T-helper 2 cell (primary cell): ENCODE measurements at places on chromosomes 3 and 15.

GRCh38 chr3:100537646-100538338, 45.4 kb downstream of the TMEM45A start:
- no peak for DNase-seq

DNA sequence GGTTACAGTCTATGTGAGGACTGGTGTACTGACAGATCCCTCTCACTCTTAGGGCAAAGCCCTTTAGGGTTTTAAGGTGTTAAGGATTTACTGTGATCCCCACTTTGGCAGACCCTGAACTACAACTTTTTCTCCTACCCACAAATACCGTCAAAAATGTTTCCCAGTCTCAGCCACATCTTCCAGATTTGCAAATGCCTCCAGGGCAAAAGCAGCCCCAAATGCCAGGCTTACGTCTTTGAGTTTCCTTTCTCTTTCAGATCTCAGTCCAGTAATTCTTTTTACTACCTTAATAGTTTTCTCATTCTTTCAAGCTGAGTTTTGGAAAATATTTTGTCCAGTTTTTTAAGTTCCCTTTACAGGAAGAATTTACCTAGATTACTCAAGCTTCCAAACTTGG, 13.4 kb upstream of the ITGA11 start:
- DNase-seq = no peak

- peak; percentile 5 for DNase-seq
Observed at GRCh38 chr15:71443538-71443937, 328.3 kb downstream of the THSD4 start.

DNA sequence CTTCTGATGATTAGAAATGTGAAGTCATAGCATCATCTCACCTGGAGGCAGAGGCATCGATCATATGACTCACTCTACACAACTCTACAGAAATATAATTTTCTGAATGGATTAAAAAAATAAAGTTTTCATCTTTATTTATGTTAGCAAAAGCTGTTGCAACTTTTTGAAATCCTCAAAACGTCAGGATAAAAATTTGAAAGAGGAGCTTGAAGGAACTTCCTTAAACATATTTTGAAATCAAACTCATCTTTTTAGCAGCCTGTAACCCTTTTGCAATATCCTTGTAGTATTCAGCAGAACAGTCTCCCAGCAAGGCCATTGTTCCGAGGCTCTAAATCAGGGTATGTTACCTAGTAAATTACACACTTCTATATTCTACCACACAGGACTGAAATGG, 985.4 kb downstream of the PLOD2 start:
- DNase-seq = no peak

- DNase-seq = no peak
Observed at GRCh38 chr15:91099616-91099994, 452 bp upstream of the SV2B start.

DNA sequence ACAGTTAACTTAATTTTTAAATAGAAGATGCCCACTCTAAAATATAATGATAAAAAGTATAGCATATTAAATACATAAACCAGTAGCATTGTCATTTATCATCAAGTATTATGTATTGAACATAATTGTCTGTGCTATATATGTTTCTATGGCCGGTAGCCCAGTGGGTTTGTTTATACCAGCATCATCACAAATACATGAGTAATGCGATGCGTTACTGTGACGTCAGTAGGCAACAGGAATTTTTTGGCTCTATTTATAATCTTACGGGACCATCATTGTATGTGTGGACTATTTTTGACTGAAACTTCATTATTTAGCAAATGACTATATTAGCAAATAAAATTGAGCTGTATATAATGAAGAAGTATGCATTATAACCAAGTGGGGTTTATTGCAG, 82.1 kb downstream of the FLNB start:
- DNase-seq = no peak

GRCh38 chr15:52788099-52788986, 1.8 kb downstream of the ONECUT1 start:
- no peak for DNase-seq

DNA sequence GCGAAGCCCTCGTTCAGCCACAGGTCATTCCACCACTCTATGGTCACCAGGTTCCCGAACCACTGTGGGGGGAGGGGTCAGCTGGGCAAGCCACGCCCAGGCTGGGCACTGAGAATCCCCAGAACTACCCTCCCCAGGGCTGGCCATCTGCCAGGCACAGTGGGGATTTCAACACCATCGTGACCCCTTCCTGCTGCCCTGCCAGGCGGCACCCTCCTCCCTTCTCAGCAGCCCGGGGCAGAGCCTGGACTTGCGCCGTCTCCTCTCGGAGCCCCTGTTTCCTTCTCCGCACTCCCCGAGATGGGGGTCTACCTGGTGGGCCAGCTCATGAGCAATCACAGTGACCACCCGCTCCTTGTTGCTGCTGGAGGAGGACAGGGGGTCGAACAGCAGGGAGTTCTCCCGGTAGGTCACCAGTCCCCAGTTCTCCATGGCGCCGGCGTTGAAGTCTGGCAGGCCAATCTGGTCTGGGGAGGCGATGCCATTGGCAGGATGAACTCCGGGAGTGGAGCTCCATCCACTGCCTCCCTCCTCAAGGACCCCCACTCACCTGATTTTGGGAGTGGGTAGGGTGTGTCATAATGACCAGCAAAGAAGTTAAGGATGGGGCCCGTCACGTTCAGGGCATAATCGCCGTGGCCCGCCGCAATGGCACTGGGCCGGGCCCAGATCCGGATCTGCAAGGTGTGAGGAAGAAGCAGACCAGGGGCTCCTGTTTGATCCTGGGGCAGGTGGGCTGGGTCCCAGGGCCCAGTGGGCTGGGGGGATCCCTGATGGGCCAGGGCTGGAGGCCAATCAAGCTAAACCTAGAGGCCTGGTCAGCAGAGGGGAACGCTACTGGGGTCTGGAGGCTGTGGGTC, 10.5 kb downstream of the ANPEP start:
- DNase-seq = no peak

GRCh38 chr3:171306631-171307030, 153.6 kb downstream of the TNIK start:
- DNase-seq = no peak

GRCh38 chr15:91534976-91535375, 318.5 kb upstream of the SLCO3A1 start:
- no peak for DNase-seq

- DNase-seq = no peak
Observed at GRCh38 chr3:188581792-188582191, 427.8 kb downstream of the LPP start.
